ENCODE measurements at places on chromosomes 2 and 18.

DNA sequence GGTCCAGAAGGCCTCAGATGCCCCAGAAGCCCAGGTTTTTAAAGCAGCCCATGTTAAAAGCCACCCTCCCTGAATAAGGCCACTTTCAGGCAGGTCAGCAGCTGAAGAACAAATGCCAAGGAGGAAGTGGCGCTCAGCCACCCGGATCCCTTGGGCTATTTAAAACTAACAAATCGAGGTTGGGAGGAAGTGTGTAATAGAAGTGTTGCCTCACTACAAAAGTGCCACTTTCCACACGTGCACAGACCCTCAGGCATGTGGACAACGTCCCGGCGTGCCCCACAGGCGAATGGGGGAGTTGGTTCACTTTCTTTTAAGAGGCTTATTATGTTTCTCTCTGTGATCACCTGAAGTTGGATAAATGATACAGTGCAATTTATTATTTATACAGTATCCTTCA, 173.8 kb upstream of the SALL3 start:
- DNase-seq: no peak

- DNase-seq: no peak
These were observed 35.8 kb downstream of the ANXA4 start for GRCh38 chr2:69777786-69778105.

DNA sequence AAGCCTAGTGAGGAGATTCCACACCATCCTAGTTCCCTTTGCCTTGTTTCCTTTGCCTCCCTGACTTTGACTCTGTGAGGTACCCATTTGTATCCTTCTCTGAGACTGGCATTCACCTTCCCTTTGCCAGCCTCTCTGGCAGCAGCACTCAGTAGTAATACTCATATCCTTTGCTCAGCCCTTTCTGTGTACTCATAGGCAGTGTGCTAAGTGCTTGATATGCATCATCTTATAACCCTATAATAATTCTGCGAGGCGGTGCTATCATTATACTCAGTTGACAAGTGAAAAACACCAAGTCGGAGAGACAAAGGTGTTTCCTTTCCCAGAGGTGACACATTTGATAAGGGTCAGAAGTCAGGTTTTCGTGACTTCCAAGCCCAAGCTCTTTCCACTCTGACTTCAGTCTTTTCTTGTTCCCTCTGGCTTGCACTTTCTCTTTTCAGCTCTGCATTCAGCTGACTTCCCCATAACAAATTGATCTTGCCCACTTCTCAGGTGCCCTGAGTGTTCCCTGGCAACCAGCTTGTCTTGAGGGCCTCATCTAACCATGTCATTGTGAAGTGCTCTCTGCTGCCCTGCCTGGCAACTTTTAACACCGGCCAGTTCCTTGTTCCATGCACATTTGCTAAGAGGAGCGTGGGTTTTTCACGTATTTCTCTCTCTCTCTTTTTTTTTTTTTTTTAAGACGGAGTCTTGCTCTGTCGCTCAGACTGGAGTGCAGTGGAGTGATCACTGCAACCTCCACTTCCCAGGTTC, 94.5 kb upstream of the UPP2 start:
- DNase-seq: no peak

- no peak for DNase-seq
These were observed 18.1 kb downstream of the NABP1 start for GRCh38 chr2:191696001-191696400.

DNA sequence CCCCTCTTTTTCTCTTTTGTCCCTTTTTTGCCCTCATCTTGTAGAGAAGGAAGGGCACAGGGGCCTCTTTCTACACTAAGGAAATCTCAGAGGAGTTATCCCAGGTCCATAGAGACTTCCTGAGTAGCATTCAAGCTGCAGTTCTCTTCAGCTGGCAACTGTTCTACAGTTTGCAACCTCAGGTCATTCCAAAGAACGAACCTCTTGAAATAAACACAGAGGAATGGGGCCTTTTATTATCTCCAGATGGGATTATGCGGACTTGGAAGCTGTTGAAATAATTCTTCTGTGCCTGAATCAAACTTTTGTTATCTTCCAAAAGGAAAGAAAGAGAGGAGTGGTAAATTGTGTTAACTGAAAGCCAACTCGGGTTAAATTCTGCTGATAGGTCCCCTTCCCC, 31.0 kb upstream of the NFE2L2 start:
- no peak for DNase-seq

- DNase-seq: no peak
These were observed 87.9 kb upstream of the LRRTM1 start for GRCh38 chr2:80392441-80392840.

Measured in activated CD4-positive, alpha-beta T cell treated with anti-CD3 and anti-CD28 coated beads, Interleukin-2, amount 50 U/mL, for 16 hours (primary cell).